Psoas muscle (tissue), 8 donors: ENCODE measurements at places on chromosomes 16 and 17. TPM values are rescaled to one million over a fixed set of nuclear protein-coding genes. Genes with fewer than 3 reads are reported as not detected.

SLC13A2 gene
- not detected for total RNA-seq

GRIN2C gene
- 0.32 TPM for total RNA-seq

CCL8 gene
- total RNA-seq: not detected

BEAN1 gene
- total RNA-seq: not detected

NMRAL1 gene
- total RNA-seq: 5.5 TPM

DNA sequence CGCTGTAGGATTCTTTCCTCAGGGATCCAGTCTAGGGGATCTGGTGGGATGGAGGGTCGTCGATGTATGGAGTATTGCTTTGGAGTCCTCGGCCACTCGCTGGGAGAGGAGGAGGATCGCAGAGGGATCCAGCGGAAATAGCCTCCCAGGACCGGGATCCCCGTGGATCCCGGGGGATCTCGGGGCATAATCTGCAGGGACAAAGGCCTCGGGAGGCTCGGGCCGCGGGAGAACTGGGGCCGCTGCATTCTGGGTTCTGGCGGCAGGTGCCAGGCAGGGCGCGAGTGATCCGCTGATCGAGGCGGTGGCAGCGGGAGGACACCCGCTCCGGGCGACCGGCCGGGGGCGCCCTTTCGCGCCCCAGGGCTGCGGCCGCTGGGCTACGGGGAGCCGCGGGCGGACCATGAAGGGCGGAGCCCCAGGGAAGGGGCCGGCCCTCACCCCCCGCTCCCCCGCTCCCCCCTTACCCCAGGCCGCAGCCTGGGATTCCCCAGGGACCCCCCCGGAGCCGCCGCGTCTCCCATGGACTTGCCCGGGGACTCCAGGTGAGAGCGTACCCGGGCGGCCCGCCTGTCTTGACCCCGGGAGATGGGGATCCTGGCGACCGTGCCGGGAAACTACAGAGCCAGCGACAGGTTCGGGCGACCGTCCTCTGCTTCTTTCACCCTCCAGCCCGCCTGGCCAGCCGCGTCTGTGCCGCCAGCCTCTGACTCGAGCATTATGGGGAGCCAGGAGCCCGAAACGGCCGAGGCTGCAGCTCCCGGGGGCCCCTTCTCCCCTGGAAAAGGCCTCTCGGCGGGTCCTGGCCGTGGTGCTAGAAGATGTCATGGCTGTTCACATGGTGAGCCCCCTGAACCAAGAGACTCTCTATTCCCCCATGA is 604 bp downstream of the PRR14 start:
- peak; percentile 87 for DNase-seq

- DNase-seq: no peak
Observed at GRCh38 chr16:9441012-9441411, 349.6 kb downstream of the HAPSTR1 start.

- no peak for DNase-seq
Observed at GRCh38 chr17:31564883-31565301, 173.4 kb downstream of the RAB11FIP4 start.

DNA sequence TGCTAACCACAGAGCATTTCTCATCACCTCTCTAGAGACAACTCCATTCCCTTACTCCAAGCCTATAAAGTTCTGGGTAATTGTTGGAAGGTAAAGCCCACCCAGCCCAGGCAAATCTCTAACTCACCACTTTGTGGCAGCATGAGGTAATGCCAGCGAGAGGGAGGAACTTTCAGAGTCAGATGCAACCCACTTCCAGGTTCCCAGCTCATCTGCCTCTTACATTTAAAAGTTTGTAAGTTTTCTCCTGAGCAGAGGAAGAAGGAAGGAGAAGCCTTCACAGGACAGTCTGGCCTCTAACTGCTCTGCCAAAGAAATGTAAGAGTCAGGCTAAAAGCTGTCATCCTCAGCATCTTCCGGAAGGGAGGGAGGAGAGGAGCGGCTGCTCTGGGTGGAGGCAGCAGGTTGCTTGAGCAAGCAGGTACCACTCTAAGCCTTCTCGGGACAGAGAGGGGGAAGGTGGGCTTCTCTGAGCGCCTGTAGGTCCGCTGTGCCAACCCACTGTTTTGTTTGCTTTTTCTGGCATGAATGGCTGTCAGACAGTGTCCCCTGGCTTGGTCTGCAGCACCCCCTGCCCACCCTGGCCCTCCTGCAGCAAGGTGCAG is 1.0 kb downstream of the ZNF319 start:
- no peak for DNase-seq

GRCh38 chr17:32564325-32564724 is 77.5 kb downstream of the CDK5R1 start:
- no peak for DNase-seq

DNA sequence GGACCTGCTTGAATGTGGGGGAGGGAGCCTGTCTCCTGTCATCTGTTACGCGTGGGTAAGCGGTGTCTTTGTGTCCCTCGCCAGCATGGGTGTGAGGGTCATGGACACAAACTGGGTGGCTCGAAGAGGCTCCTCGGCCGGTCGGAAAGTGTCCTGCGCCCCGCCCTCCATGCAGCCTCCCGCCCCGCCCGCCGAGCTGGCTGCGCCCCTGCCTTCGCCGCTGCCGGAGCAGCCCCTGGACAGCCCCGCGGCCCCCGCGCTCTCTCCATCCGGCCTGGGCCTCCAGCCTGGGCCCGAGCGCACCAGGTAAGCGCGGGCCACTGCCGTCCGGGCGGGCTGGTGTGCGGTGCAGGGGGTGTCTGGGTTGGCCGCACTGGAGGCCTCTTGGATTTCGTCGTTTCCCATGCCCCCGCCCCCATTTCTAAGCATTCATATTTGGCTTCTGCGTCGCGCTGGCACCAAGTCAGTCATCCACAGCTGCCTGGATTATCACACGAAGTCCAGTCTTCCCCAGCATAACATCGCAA is 43.8 kb downstream of the ELAC2 start:
- no peak for DNase-seq

DNA sequence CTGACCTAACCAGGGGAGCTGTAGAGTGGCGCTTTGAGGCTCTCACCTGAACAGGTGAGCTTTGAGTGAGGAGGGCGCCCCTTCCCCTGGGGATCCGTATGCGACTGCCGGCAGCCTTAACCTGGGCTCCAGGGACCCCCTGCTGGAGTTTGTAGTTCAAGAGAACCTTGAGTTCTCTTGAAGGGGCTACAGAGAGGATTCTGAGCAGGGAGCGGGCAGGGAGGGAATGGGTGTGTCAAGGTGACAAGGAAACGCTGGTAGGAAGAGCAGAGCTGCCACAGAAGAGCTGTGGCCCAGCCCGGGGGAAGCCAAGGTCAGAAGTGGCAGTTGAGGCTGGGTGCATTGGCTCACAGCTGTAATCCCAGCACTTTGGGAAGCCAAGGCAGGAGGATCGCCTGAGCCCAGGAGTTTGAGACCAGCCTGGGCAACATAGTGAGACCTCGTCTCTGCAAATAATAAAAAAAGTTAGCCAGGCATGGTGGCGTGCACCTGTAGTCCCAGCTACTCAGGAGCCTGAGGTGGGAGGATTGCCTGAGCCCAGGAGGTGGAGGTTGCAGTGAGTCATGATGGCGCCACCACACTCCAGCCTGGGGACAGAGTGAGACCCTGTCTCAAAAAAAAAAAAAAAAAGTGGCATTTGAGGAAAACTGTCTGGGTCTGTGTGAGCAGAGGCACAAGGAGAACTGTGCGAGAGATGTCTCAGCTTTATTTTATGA is 1.2 kb downstream of the LLGL2 start:
- no peak for DNase-seq

- DNase-seq: no peak
Observed at GRCh38 chr17:28221751-28222414, 97.1 kb upstream of the TMEM97 start.

DNA sequence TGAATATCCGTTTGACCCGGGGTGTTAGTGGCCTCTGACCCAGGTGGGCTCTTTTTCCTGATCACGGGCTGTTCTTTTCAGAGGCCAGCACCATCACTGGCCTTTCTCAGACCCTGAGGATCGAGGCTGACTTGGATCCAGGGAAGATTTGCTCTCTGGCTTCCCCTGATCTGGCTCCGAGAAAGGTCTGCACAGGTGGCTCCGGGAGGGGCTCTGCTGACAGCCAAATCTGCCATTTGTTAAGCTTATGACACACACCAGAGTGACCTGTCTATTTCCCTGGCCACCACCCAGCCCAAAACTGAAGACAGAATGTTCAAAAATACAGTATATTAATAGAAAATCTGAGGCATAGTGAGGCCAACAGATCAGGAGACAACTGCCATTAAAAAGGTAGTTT is 221.8 kb upstream of the TNRC6C start:
- DNase-seq: no peak

GRCh38 chr16:86406056-86406455 is 104.3 kb upstream of the FOXF1 start:
- DNase-seq: no peak

GRCh38 chr16:47905771-47906170 is 250.0 kb downstream of the ABCC12 start:
- no peak for DNase-seq

DNA sequence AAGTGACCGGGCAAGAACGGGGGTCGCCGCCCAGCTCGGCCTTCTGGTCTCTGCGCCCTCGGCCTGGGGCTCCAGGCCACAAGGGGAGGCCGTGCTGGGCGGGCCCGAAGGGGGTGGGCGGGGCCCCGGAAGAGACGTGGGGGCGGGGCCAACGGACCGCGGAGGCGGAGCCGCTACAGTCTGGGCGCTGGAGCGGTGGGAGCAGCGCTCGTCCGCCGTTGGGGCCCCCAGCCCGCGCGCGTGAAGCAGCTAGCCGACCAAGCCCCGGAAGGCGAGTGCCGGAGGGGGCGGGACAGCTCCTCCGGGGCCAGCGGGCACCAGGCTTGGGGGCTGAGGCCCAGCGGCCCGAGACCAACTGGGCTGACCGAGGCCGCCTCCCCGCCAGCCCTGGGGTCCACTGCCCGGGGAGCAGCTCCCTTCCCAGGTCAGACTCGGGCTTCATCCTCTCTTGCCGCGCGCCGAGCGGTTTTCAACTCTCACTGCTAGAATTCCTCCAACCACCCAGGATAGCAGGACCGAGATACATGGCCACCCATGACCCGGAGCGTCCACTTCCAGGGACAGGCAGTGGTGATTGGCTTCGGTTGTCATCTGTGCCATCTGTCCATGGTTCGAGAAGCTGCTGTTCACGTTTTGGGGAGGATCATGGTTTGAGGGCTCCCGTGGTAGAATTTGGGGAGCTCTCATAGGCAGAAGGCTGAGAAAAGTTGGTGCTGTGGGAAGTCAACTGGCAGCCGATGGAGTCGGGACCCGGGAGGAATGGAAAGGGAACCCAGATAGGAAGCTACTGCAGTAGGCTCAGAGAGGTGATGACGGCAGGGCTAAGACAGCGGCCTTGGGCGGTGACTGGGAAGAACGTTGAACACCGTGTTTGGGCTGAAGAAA is 44.6 kb upstream of the LCMT1 start:
- peak; percentile 92 for DNase-seq

GRCh38 chr16:73048292-73049080 is 558 bp upstream of the ZFHX3 start:
- DNase-seq: peak; percentile 86

DNA sequence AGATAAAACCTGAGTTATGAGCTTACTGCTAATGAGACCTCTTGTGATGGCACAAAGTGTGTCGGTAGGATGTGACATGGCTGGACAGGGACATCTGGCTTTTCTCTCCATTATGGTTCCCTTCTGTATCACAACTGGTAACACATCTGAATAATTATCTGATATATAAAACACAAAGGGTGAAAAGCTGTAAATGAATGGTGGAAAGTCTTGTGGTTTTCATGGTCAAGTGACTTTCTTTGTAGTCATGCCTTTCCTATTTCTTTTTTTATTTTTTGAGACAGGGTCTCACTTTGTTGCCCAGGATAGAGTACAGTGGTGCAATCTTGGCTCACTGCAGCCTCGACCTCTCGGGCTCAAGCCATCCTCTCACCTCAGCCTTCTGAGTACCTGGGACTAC is 35.3 kb upstream of the ZFHX3 start:
- DNase-seq: no peak

DNA sequence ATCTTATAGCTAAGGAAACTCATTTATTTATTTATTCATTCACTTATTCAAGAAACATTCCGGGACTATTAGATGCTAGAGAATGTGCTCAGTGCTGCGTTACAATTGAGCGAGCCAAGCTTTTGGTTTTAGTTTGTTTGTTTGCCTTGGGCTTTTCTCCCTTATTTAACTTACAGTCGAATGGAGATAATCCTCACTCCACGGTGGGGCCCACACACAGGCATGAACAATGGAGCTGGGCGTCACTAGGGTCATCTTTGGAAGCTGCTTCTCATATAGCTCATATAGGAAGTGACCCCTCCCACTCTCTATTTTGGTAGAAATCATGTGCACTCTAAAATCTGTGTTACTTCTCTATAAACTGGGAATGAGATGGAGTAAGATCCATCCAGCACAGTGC is 210.0 kb downstream of the TMEM114 start:
- DNase-seq: no peak
